ENCODE measurements at places on chromosomes 3 and 15. TPM values are rescaled to one million over a fixed set of nuclear protein-coding genes. Genes with fewer than 3 reads are reported as not detected.

The GCHFR gene
- 0.22 TPM for total RNA-seq

The SLC35G2 gene
- 39.4 TPM for total RNA-seq

The KCNMB3 gene
- 0.13 TPM for total RNA-seq

The SCAMP2 gene
- 33.6 TPM for total RNA-seq

The GOLGA6A gene
- not detected for total RNA-seq

The PLA2G4D gene
- not detected for total RNA-seq

- no peak overlapping the region for H3K4me3 ChIP-seq
- no peak overlapping the region for H3K27ac ChIP-seq
- no peaks in the 10 kb centered on the region for H3K27me3 ChIP-seq
- no peak for DNase-seq
- H3K4me1 ChIP-seq: no peaks in the 10 kb centered on the region
Observed at GRCh38 chr3:414063-414462, 217.5 kb downstream of the CHL1 start.

GRCh38 chr15:75203908-75204263, 2.2 kb downstream of the C15orf39 start:
- peak overlapping the region; percentile 96 for H3K27ac ChIP-seq
- no peaks in the 10 kb centered on the region for H3K27me3 ChIP-seq
- H3K4me1 ChIP-seq: peaks cover 31% of the 10 kb centered on the region
- peaks cover 67% of the 10 kb centered on the region for H3K36me3 ChIP-seq

- no peaks in the 10 kb centered on the region for H3K4me1 ChIP-seq
- no peak overlapping the region for H3K27ac ChIP-seq
- no peaks in the 10 kb centered on the region for H3K36me3 ChIP-seq
- no peak for DNase-seq
Observed at GRCh38 chr15:65349338-65349737, 28.5 kb downstream of the IGDCC3 start.

GRCh38 chr15:47292638-47293190, 424.6 kb upstream of the SEMA6D start:
- no peak for DNase-seq
- H3K36me3 ChIP-seq: no peaks in the 10 kb centered on the region
- no peaks in the 10 kb centered on the region for H3K27me3 ChIP-seq
- H3K27ac ChIP-seq: no peak overlapping the region
- H3K4me1 ChIP-seq: no peaks in the 10 kb centered on the region

DNA sequence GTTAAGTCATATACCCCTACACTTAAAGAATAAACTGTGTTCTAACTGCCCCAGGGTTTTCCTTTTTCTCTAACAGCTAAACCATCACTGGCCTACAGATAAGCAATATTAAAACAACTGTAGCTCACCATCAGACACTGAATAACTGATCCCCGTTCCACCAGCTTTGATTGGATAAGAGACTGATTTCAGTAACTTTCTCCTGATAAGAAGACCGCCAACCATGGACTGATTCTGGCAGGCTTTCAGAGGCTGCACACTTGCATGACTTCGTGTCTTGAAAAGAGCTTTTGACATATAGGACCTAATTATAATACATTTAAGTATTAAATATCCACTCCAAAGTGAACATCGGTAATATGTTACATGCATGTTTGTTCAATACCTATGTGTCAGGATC, 15.3 kb upstream of the CEP97 start:
- H3K27ac ChIP-seq: no peak overlapping the region
- H3K4me1 ChIP-seq: no peaks in the 10 kb centered on the region
- H3K27me3 ChIP-seq: no peaks in the 10 kb centered on the region
- H3K36me3 ChIP-seq: no peaks in the 10 kb centered on the region

GRCh38 chr3:53109190-53109589, 21.0 kb downstream of the RFT1 start:
- no peak overlapping the region for H3K4me3 ChIP-seq
- DNase-seq: no peak
- H3K27me3 ChIP-seq: no peaks in the 10 kb centered on the region
- no peak overlapping the region for H3K27ac ChIP-seq
- peaks cover 3% of the 10 kb centered on the region for H3K4me1 ChIP-seq

DNA sequence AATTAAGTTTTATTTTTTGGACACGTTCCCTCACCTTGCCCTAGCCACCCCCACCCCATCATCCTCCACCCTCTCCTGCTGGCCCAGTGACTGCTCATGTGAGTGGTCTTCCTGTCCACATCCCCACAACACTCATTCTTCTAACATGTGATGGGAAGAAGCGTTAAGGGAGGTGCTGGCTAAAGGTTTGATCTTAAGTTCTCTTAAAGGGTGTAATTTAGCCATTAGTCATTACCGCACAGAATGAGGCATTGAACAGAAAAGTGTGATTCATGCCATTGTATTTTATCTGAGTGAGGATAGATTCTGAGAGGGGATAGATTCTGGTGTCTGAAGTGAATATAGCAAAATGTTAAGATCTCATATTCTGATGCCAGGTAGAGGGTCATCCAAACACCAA, 272.9 kb upstream of the TPM1 start:
- no peak for DNase-seq
- peaks cover 13% of the 10 kb centered on the region for H3K36me3 ChIP-seq
- peaks cover 26% of the 10 kb centered on the region for H3K4me1 ChIP-seq
- no peaks in the 10 kb centered on the region for H3K27me3 ChIP-seq
- no peak overlapping the region for H3K4me3 ChIP-seq

DNA sequence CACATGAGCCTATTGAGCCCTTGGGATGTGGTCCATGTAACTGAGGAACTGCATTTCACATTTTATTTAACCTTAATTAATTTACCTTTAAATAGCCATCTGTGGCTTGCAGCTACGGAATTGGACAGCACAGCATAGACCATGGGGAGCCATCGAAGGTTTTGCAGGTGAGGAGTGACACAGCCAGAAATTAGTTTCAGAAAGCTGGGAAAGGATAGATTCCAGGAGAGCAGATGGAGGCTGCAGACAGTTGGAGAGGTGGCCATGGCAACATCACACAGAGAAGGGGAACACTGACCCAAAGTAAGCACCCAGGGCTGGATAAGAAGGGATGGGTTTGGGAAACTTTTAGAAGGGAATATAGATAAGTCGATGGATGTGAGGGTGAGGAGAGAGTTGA, 100.1 kb upstream of the SLC6A11 start:
- no peak overlapping the region for H3K4me3 ChIP-seq
- H3K36me3 ChIP-seq: no peaks in the 10 kb centered on the region
- no peak for DNase-seq
- H3K27ac ChIP-seq: no peak overlapping the region
- H3K27me3 ChIP-seq: peaks cover 14% of the 10 kb centered on the region

DNA sequence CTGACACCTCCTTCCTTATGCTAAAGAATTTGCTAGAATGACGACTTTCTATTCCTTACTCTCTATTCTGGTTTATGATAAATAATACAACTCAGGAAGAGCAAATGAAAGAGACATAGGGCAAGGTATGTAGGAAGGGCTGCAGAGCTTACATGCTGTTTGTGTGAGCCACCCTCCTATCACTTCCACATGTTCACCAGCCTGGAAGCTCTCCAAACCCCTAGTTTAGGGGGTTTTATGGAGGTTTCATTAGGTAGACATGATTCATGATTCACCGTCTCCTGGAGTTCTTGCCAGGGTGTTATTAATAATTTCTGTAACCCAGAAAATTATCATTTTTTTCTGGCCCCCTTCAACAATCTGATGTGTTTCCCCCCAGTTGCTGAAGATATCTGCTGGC, 172.1 kb upstream of the COL8A1 start:
- H3K27me3 ChIP-seq: no peaks in the 10 kb centered on the region
- no peaks in the 10 kb centered on the region for H3K4me1 ChIP-seq
- no peak for DNase-seq
- H3K36me3 ChIP-seq: no peaks in the 10 kb centered on the region

- no peaks in the 10 kb centered on the region for H3K4me1 ChIP-seq
- no peak overlapping the region for H3K4me3 ChIP-seq
- DNase-seq: no peak
- no peak overlapping the region for H3K27ac ChIP-seq
- H3K36me3 ChIP-seq: no peaks in the 10 kb centered on the region
- no peaks in the 10 kb centered on the region for H3K27me3 ChIP-seq
Observed at GRCh38 chr3:43525386-43525785, 96.4 kb downstream of the ANO10 start.

- H3K27ac ChIP-seq: no peak overlapping the region
- H3K4me1 ChIP-seq: no peaks in the 10 kb centered on the region
- no peaks in the 10 kb centered on the region for H3K36me3 ChIP-seq
- H3K4me3 ChIP-seq: no peak overlapping the region
- no peaks in the 10 kb centered on the region for H3K27me3 ChIP-seq
- no peak for DNase-seq
Observed at GRCh38 chr15:54803134-54803808, 393.5 kb downstream of the RSL24D1 start.

DNA sequence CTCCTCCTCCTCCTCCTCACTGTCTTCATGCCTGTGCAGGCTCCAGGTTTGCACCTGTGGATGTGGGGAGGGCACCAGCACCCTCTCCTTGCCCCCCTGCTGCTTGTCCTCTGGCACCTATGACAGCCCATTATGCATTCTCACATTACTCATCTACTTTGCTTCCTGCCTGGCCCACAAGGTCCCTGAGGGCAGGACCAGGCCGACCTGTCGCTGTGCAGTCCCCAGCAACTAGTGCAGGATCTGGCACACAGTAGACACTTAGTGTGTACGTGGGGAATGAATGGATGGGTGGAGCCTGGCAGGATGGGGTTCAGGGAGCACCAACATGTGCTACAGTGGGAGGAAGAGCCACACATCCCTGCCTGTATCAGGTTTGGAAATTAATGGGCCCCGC, 58.3 kb upstream of the TMEM115 start:
- H3K4me1 ChIP-seq: no peaks in the 10 kb centered on the region
- no peaks in the 10 kb centered on the region for H3K27me3 ChIP-seq
- H3K4me3 ChIP-seq: no peak overlapping the region
- no peak overlapping the region for H3K27ac ChIP-seq
- DNase-seq: no peak

GRCh38 chr3:188840290-188840689, 331.5 kb upstream of the TPRG1 start:
- peaks cover 11% of the 10 kb centered on the region for H3K4me1 ChIP-seq
- no peak overlapping the region for H3K4me3 ChIP-seq
- H3K36me3 ChIP-seq: peaks cover 10% of the 10 kb centered on the region
- no peak overlapping the region for H3K27ac ChIP-seq

GRCh38 chr3:105662306-105662705, 206.5 kb downstream of the CBLB start:
- no peak overlapping the region for H3K27ac ChIP-seq
- H3K4me3 ChIP-seq: no peak overlapping the region

GRCh38 chr3:187550446-187550845, 119.7 kb downstream of the SST start:
- no peaks in the 10 kb centered on the region for H3K36me3 ChIP-seq
- H3K4me3 ChIP-seq: no peak overlapping the region
- no peaks in the 10 kb centered on the region for H3K27me3 ChIP-seq
- no peak overlapping the region for H3K27ac ChIP-seq
- peaks cover 7% of the 10 kb centered on the region for H3K4me1 ChIP-seq

- peaks cover 72% of the 10 kb centered on the region for H3K36me3 ChIP-seq
- DNase-seq: no peak
Observed at GRCh38 chr15:84684092-84684491, 26.1 kb upstream of the NMB start.

DNA sequence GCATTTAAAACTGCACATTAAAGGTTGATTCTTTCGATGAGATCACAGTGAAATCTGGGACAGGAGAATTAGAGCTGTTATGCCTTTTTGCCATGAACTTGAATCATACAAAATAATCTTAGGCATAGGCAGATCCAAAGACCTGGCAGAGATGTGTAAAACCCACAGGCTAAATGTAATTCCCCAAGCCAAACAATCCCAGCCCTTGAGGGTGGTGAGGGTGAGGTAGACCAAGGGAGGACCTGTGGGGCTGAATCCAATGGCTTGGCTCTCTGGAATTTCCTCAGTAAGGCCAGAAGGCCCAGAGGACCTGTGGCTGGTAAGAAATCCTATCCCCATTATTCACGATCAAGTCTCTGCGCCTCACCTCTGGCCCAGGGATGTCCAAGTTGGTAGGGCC, 80.5 kb upstream of the MEX3B start:
- H3K27ac ChIP-seq: no peak overlapping the region
- DNase-seq: no peak
- no peak overlapping the region for H3K4me3 ChIP-seq
- peaks cover 5% of the 10 kb centered on the region for H3K36me3 ChIP-seq
- no peaks in the 10 kb centered on the region for H3K27me3 ChIP-seq
- H3K4me1 ChIP-seq: peaks cover 63% of the 10 kb centered on the region

DNA sequence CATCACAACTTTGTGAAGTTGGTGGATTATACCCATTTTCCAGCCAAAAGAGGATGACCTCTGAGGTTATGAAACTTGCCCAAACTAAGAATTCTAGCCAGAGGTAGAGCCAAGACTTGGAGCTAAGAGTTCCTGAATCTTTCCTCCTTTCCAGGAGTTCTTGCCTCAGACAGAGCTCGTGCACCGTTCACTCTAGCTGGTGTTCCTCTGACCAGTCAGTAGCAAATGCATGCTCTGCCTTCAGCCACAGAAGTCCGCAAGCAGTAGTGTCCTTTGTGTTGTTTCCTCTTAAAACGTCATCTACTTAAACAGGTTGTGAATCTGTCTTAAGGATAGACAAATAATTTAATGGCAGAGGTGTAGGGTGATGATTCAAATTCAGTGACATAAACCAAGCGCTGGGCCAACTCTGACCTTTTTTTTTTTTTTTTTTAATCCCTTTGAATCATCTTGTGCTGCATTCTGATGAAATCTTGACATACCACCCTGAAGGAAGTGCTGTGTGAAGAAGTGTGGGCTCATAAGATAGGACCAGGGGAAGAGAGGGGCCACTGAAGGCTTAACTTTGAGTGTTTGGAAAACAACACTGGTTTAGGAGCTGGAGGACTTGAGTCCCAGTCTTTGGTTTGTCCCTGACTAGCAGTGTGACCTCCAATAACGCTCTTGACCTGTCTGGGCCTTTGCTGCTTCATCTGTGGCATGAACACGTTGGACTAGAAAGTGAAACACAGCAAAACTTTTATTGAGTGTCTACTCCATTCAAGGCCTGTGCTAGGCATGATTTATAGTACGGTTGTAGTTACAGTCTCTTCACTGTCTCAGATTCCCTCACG, 53.4 kb downstream of the ITPR1 start:
- no peak overlapping the region for H3K4me3 ChIP-seq
- no peaks in the 10 kb centered on the region for H3K4me1 ChIP-seq
- H3K27ac ChIP-seq: no peak overlapping the region
- no peak for DNase-seq
- H3K27me3 ChIP-seq: no peaks in the 10 kb centered on the region
- H3K36me3 ChIP-seq: no peaks in the 10 kb centered on the region

- no peaks in the 10 kb centered on the region for H3K4me1 ChIP-seq
- DNase-seq: no peak
- H3K4me3 ChIP-seq: no peak overlapping the region
Observed at GRCh38 chr3:31620656-31621055, 87.9 kb downstream of the STT3B start.

DNA sequence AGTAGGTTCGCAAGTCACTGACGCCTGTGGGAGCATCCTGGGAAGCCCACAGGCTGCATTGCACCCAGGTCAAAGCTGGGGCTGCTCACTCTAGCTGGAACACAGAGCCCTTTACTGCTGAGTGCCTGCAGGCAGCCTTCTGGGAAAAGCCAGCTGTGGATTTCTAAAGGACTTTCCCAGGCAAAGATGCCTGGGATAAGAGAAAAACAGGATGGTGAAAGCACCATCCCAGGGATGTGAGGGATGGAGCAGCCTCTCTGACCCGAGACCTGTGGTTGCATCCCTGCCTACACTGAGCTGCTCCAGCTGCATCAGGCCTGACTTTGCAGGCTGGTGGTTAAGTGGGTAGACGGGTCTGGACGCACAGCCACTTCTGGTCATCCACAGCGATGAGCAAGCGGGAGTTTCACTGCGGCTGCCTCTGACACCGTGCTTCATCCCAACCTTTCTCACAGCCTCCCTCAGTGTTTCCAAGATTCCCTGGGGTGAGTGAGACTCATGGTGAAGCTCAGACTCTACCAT, 52.5 kb upstream of the AMOTL2 start:
- DNase-seq: peak; percentile 64
- peak overlapping the region; percentile 94 for H3K27ac ChIP-seq
- H3K27me3 ChIP-seq: no peaks in the 10 kb centered on the region

Data from SJSA1 (cell line).